Central memory CD4-positive, alpha-beta T cell (primary cell): ENCODE measurements at places on chromosomes 12 and 14.

DNA sequence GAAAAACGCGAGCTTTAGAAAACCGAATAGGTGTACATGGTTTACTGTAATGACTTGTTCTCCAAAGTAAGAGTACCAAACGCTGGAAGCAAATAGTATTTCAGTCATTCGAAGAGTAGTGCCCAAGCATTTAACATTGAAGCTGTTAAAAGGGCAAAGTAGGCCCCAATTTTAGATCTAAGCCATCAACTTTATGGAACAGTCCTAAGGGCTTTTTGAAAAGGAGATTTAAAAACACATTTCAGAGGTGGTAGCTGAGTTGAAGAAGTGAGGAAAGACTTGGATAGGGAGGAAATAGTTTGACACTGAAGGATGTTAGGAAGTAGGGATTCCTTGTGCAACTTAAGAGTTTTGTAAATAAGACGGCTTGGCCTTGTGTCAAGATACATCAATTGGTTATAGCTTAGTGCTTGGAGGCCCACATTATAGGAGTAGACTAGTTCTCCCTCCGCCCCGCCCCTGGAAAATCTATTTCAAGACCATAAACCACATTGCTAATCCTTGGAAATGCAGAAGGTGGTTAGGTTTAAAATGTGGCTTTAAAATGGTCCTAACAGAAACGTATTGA is 783 bp upstream of the TUBA1B start:
- DNase-seq, result no peak

DNA sequence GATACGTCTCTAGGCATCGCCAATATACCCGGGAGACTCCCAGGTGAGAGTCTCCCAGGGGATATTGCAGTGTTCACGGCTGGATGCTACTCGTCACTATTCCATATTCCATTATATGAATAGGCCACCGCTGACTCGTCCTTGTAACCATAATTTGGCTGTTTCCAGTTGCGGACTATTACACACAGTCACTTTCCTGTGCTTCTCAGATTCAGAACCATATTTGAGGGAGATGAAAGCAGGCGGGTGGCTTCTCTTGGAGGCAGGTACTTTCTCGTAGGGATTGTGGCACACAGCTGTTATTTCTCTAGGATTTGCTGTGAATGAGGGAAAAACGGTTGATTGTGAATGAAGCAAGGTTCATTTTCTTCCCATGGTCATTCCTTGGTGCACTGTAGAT is 73.0 kb downstream of the ADGRD1 start:
- no peak for DNase-seq

DNA sequence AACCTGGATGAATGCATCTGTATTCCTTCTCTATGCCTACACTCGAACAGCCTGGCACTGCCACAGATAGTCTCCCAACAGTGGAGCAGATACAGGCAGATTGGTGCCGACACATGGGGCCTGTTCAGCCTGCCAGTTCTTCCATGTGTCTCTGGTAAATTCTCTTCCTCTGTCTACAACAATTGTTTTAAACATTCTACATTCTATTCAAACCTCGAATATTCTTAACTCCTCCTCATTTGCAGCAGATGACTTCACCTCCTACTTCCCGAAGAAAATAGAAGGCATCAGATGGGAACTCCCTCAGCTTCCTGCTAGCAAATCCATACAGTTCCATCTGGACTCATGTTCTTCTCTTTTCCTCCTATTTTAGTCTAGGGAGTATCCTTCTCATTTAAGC is 43.1 kb upstream of the OTOGL start:
- DNase-seq, result no peak

DNA sequence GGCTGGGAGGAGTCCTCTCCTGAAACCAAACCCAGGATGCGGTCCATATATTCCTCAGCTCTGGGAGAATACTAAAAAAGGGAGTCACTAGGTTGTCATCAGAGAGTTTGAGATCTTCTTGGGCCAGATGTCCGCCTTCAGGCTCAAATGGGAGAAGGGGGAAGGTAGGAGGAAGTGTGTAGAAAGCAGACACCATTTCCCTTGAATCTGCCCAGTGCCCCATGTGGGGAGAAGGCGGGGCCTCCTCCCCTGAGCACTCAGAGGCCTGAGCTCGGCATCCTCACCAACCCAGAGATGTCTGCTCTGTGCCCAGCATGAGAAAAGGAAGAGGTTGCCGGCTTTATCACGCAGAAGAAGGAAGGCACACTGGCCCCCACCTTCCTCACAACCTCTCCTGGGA is 37.3 kb downstream of the LTBP2 start:
- DNase-seq, result no peak

DNA sequence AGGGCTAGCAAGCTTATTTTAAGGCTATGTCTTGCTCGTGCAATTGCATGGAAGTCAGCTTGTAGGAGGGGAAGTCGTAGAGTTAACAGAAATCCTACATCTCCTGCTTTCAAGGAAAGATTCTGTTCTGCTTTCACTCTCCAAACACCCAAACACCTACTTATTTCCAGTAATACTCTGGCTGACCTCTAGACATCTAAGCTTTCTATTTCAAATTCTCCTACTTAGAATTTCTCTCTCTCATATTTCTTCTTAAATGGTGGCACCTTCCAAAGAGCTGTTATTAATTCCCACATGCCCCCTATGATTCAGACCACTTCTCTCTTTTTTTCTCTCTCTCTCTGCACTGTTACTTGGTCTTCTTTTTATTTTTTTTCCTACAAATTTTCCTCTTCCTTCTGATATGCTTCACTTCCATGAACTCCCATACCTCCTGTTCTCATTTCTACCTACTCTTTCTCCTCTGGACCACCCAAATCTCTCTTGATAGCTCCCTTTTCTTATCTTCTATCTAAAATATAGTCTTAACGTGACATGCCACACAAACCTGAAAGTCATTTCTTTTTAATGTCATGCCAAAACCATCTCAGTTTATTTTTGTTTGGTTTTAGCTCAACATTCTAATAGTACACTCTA is 90.8 kb downstream of the RPS6KA5 start:
- DNase-seq, result no peak

DNA sequence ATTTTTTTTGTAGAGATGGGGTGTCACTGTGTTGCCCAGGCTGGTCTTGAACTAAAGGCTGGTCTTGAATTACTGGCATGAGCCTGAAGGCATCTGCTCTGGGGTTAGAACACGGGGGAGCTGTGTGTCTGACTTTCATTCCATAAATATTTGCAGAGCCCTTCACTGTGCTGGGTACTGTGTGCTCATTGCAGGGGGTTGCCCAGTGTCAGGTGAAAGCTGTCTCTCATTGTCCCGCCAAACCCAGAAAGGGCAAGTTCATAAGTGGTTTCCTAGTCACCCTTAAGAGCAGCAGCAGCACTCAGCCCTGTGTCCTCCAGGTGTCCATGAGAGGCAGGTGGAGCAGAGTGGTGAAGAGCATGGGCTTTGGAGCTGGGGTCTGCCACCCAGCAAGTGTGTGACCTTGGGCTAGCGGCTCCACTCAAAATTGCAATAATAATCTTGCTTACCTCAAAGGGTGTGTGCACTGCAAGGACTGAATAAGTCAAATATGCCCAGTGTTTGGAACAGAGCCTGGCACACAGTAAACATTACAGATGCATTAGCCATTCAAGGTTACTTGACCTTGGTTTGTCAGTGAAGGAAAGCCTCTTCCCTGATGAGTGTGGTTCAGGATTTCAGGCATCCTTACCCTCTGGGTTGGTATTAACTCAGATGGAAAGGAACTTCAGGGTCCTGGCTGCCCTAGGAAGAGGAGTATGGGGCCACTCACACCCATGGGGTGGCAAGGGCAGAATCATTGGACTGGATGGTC is 4.4 kb upstream of the SMIM41 start:
- no peak for DNase-seq
